ENCODE measurements at places on chromosomes 7 and 10.

DNA sequence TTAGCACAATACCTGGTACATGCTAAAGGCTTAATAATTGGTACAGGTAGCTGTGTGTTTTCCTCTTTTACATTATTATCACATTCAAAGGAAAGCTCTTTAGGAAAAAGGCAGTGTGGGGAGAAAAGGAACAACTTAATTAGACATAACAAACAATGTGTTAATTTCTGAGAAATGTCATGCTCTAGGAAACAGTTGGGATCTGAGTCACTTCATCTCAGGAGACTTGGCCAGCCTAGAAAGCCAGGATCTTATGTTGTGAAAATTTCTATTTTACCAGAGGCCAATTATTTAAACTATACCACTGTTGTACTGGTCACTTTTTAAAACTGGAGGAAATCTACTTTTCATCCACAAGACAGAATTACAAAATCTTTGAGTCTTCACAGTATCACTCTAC is 39.6 kb downstream of the ARMH3 start:
- no peak for DNase-seq

DNA sequence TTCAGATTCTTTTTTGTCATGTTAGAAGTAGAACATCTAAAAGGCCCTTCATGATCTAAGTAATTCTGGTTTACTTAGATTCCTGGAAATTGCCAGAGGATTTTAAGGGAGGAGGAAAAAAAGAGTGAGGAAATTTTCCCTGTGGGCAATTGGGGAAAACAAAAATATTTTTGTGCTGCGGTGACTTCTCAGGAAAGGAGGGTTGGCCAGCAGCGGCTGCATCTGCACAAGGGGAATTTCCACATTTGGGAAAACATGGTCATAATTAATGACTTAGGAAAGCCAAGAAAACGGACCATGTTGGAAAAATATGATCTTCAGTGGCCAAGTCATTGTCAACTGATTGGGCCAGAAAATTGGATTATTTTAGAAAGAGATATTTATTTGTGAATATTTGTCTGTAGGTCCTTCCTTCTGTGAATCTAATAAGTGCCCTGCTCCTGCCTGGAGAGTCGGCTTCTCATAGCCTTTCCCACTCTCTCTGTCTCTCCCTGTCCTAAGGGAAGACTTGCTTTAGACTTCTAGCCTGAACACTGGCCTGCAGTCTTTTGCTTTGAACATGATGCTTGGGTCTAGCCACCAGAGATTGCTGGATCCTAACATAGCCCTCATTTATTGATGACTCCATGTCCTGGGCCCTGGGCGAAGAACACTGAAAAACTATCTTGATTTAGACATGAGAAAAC is 124.2 kb upstream of the MKLN1 start:
- DNase-seq, result no peak

- DNase-seq, result no peak
Measured at GRCh38 chr10:58010073-58010702, 257.5 kb downstream of the IPMK start.

DNA sequence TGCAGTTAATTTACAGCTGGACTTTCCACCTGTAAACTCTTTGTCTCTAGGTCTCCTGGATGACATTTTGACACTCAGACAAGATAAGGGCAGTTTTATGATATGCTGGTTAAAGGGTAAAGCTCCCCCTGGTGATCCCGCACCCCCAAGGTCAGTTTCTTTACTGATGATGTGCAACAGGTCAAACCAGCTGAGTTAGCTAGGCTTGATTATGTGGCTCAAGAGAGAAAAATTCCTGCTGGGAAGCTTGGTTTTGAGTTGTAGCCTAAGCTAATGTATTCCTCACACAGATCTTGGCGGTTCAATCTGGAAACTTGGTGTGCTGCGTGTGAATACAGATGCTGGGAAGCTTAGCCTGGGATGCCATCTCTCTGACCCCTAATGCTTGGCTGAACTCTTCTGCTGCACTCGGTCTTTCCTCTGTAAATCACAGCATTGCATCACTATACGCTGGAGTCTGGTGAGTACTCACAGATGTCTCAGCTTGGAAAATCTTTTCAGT is 11.4 kb upstream of the AKR1D1 start:
- no peak for DNase-seq

- no peak for DNase-seq
Measured at GRCh38 chr7:15648461-15648961, 38.0 kb downstream of the MEOX2 start.

DNA sequence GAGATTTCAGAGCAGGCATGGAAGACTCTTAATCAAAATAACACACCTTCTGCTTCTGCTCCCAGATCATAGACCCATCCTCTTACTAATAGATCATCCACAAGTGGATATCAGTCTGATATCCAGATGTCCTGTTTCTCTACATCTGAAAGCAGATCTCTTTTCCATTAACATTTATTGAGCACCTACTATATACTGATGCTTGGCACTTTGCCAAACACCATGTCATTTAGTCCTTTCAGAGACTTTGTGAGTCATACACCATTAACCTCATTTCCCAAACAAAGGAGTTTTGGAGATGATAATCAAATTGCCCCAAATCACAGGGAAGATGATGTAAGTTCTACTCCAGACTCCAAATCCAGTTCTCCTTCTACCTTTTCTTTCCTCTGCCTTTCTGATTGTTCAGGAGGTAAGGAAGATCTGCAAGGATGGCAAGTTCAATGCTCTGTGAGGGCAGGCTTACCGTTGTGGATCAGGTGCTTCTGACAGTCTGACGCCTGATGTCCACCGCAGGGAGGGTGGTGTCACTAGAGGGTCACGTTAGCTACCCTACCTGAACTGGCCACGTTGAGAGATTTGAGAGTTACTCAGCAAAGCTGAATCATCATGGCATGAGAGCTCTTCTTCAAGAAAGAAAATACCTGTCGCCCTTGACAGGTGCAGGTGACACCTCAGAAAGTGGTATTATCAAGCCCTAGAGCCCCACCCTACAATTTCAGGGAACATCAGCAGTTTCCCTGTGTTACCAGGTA is 269.6 kb upstream of the ZMIZ1 start:
- DNase-seq, result no peak

- no peak for DNase-seq
Measured at GRCh38 chr7:24842029-24842428, 84.8 kb upstream of the GSDME start.
